Activated CD8-positive, alpha-beta memory T cell treated with anti-CD3 and anti-CD28 coated beads for 1 hour (primary cell): ENCODE measurements at places on chromosomes 12 and 14.

GRCh38 chr14:61121355-61121787 lies 140.3 kb downstream of the SLC38A6 start:
- DNase-seq: no peak

DNA sequence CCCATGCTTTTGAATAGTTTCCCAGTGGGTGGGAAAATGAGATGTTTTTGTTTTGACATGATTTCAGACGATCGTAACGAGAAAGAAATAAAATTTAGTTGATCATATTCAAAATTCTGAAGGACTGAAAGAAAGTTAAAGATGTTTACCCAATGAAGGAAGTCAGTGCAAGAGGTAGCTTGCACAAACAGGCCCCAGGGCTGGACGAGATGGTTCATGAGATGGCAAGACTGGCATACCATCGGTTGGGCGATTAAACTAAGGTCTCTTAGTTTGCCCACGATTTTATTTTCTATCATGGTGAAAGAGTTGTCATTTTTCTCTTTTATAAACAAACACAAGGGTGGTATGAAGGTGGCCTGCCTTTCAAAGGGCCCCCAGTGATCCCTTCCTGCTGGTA lies 124.5 kb upstream of the TBX5 start:
- DNase-seq: no peak

DNA sequence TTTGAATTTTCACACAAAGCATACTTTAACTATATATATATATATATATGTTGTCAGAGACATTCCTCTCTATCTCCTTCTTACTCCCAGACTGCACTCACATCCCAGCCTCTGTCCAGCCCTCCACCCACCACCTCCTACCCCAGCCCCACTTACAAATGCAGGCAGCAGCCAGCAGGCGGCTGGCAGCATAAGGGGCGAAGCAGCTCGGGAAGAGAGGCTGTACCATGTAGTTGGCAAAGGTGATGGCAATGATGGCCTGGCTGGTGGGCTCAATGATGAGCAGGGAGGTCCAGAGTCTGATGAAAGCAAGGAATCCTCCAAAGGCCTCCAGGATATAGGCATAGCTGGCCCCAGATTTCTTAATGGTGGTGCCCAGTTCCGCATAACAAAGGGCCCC lies 2.5 kb downstream of the SLC7A7 start:
- no peak for DNase-seq

DNA sequence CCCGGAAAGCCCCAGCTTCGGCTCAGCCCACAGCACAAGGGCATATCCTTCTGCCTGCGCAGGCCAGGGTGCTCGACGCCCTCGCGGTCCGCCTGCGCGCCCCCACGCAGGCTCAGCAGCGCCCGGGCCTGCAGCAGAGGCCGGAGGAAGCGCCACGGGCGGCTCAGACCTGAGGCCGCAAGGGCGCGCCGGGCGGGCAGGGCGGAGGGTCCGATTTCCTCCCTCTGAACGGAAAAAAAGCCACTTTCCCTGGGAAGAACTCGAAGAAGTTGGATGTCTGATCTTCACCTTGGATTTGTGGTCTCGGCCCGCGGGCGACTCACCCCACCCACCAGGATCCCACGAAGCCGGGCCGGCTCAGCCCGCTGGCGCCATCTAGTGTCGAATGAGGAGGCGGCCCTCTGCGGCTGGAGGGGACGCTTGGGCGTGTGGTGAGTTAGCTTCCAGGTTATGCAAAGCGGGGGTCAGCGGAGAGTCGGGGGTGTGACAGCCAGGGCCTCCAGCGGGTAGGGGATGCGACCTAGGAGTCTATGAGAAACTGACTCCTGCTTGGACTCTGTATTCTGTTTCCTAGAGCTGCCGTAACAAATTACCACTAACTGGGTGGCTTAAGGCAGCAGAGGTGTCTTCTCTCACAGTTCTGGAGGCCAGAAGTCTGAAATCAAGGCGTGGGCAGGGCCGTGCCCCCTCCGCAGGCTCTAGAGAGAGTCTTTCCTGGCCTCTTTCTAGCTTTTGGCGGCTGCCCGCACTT lies 40.0 kb upstream of the SRSF5 start:
- peak; percentile 77 for DNase-seq

GRCh38 chr12:125402874-125403789 lies 337.9 kb downstream of the AACS start:
- DNase-seq: no peak

- DNase-seq: no peak
These were observed 22.8 kb downstream of the PIGH start for GRCh38 chr14:67577181-67577808.

DNA sequence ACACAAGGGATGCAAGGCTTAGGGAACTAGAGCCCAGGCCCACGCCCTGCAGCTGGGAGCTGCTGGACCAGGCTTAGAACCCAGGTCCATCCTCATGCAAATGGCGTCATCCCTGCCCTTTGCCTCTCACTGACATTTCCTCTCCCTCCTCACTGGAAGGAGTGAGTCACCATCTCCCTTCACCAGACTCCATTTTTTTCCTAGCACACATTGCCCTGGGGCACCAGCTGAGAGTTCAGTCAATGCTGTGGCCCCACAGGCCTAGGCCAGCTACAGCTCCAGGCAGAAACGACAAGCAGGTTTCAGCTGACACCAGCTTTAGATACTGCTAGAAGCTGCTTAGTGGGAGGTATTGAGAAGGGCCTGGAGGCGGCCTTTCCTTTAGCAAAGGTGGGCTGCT lies 98.9 kb downstream of the RIMBP2 start:
- no peak for DNase-seq

DNA sequence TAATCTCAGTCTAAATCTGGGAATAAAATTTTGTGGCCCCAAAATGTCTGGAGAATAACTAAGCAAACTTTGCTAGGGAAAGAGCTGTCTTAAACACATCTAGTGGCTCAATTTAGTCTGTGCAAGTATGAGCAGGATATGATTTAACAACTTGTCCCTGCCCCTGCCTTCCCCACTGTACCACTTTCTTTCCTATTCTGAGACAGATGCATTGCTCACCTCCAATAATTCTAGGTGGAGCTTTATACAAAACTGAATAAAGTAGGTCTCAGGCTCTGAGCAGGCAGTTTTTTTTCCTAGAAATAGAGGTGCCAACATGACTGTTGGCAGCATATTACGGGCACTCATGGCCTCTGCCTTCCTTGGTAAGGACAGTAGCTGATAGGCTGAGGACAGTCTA lies 412.1 kb downstream of the DAD1 start:
- DNase-seq: no peak

DNA sequence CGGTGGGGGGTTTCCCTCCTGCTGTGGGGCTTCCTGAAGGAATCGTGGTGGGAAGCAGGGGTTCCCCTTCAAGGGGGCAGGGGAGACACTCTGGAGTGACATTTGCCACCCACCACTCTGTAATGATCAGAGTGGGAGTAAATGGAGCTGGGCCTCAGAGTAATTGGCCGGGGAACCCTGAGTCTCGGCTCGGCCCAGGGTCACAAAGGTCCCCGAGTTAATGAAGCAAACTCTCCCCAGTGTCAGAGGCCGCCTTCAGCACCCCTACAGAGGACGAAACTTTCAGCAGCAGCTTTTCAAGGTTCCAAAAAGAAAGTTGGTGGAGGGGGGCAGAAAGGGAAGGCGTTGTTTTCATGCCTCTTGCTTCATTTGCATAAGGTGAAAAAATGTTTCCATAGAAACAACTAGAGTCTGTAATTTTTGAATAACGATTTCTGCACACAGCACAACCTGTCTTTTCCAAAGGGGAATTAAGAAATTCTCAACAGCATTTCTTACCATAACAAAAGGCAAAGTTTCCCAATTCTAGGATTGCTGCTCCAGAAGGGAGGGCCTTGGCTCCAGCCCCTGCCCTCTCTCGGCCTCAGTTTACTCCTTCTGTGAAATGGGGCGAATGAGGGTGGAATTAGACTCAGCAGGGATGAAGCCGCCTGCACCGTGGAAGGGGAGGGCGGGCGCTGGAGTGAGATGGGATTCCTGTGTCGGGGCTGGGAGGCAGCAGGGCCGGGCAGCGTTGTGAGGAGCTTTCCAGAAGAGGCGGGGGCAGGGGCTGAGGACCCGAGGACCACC lies 67.0 kb upstream of the BEGAIN start:
- DNase-seq: no peak
